ACHN (cell line): ENCODE measurements at places on chromosomes 3 and 15.

- no peak for DNase-seq
These were observed 1.5 kb upstream of the SMAD3 start for GRCh38 chr15:67063689-67064606.

DNA sequence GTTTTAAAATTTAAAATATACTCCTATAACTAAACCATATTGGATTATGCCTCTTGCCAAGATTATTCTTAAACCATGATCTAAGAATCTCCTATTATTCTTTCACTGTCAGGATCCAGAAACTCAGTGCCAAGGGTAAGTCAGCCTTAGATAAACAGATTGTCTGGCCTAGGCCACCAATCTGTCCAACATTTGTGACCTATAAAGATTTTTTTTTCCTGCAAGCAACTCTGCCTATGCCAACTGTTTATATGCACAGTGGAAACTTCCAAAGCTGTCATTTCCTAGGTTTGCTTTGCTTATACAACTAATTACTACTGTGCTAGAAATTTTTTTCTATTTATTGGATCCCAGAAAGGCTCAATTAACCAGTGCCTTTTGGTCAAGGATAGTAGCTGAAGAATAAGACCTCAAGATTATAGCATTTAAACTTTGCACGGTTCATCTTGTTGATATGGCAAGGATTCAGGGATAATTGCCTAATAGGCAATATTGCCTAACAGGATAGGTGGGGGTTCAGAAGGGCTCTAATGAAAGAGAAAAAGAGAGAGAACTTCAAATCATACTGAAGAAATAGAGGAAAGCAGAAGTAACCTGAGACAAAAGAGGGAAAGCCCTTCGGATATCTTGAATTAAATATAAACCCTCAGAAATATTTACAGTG, 22.8 kb downstream of the GAP43 start:
- no peak for DNase-seq

DNA sequence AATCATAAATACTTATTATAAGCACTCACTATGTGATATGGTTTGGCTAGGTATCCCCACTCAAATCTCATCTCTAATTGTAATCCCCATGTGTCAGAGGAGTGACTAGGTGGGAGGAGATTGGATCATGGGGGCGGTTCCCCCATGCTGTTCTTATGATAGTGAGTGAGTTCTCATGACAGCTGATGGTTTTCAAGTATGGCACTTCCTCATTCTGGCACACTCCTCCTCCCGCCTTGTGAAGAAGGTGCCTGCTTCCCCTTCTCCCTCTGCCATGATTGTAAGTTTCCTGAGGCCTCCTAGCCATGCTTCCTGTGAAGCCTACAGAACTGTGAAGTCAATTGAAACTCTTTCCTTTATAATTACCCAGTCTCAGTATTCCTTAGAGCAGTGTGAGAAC, 53.3 kb upstream of the CHMP2B start:
- no peak for DNase-seq

DNA sequence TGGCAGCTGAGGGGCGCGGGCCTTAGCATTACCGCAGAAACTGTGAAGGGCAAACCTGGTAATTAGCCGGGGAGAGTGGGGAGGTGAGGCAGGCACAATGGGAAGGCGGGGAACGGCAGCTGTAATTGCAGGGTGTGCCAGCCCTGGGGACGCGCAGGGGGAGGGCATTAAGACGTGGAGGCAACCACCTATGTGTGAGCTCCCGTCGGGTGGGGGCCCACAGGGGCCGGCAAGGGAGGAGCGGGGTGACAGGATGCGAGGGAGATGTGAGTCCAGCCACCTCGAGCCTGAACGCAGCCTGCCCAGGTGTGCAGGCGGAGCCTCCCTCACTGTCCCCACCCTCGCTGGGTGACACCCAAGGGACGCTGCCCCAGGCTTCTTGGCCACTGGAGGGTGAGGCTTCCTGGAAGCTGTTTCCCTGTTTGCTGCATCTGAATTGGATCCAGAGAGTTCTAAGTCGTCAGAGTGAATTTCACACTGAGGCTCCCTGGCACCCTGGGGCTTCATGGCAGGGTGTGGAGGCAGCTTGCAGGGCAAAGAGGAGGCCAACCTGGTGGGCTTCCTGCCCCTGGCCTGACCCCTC, 130.6 kb upstream of the MEF2A start:
- DNase-seq: no peak

GRCh38 chr3:99962703-99963102, 145.0 kb downstream of the CMSS1 start:
- DNase-seq: no peak

DNA sequence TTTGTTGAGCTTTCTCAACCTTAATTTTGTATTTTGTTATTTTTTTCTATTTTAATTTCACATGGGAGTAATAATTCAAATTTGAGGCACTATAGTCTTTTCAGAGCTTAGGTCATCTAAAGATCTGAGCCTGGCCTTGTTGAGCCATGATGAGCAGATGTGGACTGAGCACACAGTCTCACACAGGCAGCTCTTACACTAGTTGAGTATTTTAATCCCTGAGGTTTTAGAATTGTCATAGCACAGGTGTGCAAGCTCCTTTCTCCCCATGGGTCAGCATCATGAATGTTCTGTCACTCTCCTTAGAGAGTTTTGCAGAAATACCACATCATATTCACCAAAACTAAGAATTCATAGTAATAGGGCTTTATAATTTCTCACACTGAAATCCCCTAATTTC, 4.9 kb downstream of the ZBTB38 start:
- DNase-seq: no peak

GRCh38 chr3:160287666-160288065, 62.4 kb downstream of the C3orf80 start:
- DNase-seq: no peak

DNA sequence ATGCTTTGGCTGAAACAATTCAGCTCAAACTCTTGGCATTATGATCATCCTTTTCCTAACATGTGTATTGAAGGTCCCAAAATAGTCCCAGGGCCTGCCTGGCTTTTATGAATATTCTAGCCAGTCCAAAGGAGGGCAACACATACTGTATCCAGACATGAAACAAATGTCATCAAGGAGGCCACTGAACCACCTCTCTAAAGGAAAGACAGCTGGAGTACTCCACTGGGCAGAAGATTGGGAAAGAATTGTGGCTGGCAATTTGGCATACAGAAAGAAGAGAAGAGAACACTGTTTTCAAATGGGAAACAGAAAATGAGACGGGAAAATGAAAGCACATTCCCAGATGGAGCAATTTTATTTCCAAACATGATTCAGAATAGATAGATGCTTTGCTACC, 80.6 kb downstream of the NCEH1 start:
- DNase-seq: no peak

- no peak for DNase-seq
These were observed 170.0 kb downstream of the MINAR1 start for GRCh38 chr15:79602180-79602579.

DNA sequence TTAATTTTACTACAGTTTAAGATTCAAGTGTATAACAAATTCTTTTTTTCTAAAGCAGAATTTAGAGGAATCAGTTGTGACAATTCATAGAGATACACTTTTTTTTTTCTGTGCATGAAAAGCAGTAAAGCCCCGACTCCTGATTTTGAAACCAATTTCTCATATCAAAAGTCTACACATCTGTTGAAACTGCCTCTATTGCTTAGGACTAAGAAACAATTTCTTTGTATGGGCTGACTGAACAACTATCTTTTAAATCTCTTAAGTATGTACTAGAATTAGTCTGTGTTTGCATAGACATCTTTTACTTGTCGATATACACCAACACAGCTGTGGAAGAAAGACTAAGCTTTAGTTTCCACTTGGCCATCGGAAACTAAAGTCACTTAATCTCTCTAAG, 127.6 kb downstream of the MEIS2 start:
- no peak for DNase-seq

DNA sequence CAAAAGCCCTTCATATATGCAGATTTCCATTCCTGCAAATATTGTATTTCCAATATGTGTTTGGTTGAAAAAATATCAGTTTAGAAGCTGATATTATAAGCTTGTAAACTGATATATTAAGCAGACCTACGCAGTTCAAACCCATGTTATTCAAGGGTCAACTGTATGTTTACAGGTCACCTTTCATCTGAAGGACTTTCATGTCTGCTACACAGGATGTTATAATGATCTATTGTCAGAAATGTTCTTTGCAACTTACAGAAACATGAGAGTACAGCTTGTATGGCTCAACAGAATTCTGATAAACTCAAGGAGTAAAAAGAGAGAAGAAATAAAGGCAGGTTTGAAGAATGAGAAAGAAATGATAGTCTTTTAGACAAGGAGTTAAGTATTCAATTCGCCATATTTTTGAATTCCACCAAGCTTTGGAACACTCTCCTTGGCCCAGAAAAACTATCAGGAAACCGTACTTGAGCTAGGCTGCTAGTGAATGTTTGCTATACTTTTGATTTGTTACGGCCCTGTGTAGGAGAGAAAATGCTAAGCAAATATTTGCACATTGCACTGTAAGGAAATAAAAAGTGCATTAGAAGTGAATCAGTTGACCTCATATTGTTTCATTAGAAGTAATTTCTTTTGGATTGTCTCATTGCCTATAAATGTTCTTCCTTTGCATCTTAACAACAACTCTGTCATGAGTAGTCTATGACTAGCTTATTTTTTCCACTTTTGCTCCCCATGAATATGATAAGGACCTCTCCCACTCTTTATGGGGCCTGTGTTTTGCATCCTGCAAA, 81.2 kb downstream of the NEK11 start:
- no peak for DNase-seq
